ENCODE measurements at places on chromosomes 5 and 9.

DNA sequence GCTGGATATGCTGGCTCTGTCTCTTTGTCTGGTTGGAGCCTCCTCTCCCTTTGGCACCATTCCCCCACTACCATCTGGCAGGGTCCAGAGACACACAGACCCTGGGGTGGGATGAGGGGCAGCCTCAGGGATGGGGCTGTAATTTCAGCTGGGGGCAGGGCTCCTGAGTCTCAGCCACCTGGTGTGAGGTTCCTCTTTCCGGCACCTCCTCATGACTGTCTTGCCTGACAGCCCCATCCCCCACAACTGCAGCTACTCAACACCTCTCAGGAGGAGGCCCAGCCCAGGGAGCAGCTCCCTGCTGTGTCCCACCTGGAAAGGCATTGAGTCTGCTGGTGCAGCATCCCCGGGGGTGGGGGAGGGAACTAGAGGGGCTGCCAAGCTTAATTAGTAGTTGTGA, 11.7 kb upstream of the RPS14 start:
- no peak for DNase-seq

DNA sequence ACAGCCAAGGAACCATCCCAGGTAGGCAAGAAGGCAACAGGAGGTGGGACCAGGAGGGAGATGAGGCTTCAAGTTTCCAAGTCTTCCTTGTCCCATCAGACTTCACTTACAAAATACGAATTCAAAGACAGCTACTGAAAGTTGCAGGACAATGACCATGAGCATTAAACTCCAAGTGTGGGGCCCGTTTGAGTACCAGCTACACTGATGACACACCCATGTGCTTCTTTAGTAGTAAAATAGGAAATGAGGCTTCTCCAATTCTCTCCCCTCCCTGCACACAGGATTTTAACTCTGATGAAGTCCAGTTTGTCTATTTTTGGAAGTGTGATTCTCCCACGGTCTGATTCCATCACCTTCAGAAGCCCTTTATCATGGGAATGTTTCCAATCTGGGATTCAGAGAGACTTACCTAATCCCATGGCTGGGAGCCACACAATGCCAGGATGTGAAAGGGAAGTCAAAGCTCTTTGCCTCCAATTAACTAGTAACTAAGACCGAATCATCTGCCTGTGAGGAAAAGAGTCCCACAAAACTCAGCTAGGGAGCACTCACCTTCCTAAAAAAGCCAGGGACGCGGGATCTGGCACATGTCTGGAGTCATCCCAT, 222.8 kb upstream of the MSX2 start:
- peak; percentile 40 for DNase-seq

DNA sequence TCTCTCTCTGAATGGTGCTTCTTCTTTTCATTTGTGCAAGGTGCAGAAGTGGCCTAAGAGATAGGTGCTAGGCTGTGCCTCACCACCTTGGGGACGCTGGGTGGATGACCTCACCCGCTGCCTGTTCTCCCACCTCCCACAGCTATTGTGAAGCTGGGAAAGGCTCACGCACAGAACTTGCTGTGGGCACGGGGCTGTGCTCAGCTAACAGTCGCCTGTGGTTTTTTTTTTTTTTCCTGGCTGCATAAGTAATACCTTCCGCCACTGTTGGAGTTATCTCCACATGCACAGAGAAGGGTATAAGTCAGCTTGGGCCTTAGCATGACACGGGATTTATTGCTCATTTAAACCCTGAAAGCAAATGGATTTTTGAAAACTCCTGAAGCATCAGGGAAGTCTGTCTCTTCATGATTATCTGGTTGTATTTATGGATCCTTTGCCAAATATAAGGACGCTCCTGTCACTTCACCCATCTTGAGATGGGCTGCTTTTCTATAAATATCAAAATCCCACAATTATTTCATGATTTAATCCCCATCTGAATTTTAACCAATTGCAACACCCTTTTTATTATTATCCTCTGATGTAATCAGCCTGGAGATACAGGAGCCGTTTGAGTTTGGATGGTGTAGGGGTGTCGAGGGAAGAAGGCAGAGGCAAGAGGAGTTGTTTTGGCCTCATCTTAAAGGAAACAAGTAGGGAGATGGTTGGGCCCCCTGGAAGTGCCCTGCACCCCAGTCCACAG, 9.0 kb downstream of the DBH start:
- DNase-seq, result no peak

DNA sequence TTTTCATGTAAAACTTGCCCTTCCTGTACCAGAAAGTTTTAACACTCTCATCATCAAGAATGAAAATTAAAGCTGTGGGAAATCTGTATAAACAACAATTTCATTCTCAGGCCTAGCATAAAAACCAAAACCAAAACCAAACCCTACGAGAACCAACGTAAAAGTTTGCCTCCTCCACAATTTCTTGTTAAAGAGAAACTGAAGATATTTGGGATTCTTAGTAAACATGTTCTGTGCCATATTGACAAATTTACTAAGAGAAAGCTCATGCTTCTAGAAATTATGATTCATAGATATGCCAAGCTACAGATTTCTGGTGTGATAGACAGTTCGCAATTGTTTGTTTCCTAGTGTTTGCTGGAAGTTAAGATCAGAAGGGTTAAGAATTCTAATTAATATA, 801.0 kb upstream of the NUDT12 start:
- DNase-seq, result no peak

DNA sequence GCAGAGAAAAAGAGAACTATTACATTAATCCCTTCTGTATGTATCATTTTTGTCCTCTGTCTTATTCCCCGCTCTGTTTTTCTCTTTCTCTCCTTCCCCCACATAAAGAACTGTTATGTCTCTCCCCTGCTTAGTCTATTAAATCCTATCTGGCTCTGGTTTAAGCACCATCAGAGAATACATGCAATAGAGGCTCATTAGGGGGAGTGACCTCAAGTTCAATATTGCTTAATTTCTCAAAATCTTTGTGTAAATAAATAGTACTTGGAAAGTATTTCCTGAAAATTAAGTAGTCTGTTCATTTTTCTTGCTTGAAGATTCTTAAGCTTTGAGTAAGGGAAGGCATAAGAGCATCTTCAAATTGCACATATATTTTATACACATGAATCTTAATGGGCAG, 41.2 kb upstream of the FAM174A start:
- no peak for DNase-seq

GRCh38 chr5:112208699-112209615, 210.1 kb downstream of the EPB41L4A start:
- DNase-seq, result peak; percentile 8

- no peak for DNase-seq
These were observed 2.7 kb downstream of the PCDHGC5 start for GRCh38 chr5:141491323-141492167.

DNA sequence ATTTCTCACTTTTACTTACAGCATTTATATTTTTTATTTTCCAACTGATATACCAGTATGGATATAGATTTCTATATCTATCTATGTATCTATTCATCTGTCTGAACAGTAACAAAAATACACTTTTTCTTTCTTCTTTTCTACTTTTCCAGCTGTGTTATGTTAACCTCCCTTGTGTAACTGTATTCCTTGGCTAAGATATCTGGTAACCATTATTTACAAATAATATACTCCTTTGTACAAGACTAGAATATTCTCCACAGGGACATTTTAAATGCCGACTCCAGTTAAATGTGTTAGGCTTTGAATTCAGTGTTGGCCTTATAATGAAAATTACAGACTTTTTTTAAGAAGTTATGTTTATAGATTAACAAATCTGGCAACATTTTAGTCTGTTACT, 168.7 kb downstream of the XRCC4 start:
- DNase-seq, result no peak

DNA sequence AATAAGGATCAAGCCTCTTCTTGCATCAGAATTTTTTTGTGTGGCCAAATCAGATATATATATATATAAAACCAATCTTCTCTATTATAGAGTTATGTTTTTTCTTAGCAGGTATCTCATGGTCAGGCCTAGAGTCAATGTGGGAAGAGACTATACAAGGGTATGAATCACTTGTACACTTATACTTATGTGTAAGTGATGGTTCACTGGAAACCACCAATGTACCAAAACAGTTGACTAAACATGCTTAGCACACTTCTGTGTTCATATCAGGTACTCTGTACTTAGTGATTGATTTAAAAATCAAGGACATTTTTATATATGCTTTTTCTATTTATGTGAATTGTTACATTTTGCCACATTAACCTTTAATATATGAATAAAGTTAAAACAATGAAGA, 92.6 kb downstream of the CWC27 start:
- DNase-seq, result no peak

DNA sequence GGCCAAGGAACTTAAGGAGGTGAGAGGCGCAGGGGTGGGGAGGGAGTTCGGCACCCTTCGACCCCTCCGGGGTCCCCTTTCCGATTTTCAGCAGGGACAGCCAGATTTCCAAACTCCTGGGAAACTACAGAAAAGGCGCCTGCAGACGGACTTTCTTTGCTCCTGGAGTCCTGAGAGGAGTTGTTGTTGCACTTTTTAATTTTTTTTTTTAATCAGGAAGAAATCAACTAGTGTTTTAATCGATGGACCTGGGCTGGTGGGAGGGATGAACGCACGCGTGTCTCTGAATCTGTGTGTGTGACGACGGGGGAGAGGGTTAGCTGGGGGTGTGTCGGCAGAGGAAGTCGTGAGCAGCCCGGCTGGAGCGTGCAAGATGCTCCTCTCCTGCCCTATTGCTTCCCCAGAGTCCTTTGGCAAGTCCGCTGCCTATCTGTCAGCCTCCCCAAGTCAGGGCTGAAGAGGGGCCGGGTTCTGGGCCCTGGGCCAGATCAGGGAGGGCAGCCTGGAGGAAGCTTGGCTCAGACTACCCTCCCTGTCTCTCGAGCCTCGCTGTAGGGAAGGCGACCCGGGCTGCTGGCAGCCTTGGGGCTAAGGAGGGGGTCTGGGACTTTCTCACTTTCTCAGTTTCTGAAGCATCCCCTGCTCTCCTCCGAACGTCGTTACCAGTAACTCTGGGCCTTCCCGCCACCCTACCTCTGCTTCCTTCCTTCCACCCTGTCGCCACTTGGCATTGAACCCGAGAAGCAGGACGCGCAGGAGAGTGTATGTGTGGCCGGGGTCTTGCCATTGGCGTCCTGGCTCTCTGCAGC, 731 bp downstream of the PRR16 start:
- peak; percentile 68 for DNase-seq

GRCh38 chr5:139796061-139796806, 626 bp downstream of the PSD2 start:
- DNase-seq, result no peak

DNA sequence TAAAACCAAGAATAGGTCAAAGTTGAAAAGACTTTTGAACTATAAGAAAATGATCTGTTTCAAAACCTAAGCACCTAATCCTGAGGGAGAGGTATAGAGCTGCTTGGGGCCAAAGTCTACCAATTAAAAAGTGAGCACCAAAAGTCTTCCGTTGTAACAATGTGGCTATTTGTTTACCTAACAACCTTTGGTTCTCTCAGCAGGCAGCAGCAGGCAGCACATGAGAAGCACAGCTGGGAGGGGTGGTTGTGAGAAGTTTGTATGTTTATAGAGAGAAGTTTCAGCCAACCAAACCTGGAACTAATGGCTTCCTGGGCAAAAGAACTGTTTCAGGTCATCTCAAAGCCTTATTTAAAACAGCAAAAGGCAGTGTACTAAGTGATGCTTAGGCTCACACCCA, 59.8 kb upstream of the TBC1D9B start:
- DNase-seq, result no peak

- no peak for DNase-seq
These were observed 31.2 kb upstream of the APC start for GRCh38 chr5:112706446-112707016.

DNA sequence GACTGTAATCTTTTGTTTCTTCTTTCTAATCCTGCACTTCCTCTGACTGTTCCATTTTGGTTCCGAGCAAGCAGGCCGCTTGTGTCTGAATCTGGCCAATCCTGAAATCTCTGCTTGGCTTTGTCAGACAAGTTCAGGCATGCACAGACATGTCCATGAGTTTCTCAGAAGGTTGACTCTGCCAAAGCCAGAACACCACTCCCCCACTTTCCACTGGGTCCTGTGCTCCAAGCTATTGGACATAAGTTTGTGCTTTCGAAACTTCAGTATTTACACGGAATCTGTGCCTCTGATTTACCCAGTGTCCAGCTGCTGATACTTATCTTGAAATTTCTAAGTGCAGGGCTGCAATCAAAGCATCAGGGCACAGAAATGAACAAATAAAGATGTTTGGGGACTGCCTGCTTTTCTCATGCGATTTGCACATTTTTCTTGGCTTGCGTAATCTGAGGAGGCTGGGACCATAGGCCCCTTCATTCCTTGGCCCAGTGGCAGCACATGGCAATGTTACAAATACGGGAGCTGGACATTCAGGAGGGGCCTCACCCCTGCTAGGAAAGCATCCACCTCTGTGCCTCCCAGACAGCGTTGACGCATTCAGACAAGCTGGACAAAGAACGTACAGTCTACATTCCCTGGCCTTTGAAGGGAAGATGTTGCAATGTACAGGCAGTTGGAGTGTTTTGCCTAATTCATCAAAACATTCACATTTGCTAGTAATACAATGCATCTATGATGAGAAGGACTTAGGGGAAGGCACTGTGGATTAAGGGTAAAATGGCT, 209.2 kb upstream of the PAPPA start:
- peak; percentile 100 for DNase-seq

GRCh38 chr9:17017931-17018491, 116.8 kb upstream of the CNTLN start:
- DNase-seq, result peak; percentile 32

GRCh38 chr9:83960991-83961390, 19.0 kb downstream of the HNRNPK start:
- no peak for DNase-seq

GRCh38 chr9:107138261-107138992, 144.7 kb upstream of the RAD23B start:
- DNase-seq, result no peak

DNA sequence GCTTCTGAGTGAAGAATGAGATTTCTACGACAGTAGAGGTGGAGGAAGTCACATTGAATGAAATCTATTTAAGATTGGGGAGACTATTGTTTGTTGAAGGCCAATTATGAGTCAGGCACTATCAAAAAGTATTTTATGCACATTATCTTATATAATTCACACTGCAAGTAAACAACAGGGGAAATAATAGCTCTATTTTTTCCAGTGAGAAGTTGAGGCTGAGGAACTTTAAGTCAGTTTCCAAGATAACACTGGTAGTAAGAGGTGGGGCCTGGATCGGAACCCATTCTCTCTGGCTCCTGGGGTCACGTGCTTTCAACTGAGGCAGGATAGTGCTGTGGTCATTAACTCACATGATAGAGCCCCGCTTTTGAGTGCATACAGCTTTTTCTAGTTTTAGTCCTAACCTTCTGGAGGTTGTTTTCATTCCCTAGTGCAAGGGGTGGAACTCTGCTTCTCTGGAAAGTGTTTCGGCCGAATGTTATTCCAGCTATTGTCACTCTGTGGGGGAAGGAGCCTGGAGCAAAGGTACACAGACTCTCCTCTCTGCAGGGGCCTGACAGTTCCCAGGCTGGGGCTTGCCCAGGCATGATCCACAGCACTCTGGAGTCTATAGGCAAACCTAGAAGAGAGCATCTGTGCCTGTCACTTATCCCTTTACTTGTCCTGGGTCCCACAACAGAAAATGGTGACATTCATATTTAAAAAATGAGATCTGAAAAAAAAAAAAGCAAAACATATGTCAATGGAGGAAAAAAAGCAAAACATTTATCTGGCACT, 352.4 kb upstream of the ACTBL2 start:
- DNase-seq, result peak; percentile 33

- DNase-seq, result peak; percentile 33
These were observed 155.7 kb upstream of the RIOK2 start for GRCh38 chr5:97338729-97339128.

Data from cardiac fibroblast (primary cell).